SJCRH30 (cell line): ENCODE measurements at places on chromosomes 6 and 20. TPM values are rescaled to one million over a fixed set of nuclear protein-coding genes. Genes with fewer than 3 reads are reported as not detected.

- DNase-seq, result no peak
Measured at GRCh38 chr20:18545566-18545965, 21.7 kb upstream of the SMIM26 start.

DNA sequence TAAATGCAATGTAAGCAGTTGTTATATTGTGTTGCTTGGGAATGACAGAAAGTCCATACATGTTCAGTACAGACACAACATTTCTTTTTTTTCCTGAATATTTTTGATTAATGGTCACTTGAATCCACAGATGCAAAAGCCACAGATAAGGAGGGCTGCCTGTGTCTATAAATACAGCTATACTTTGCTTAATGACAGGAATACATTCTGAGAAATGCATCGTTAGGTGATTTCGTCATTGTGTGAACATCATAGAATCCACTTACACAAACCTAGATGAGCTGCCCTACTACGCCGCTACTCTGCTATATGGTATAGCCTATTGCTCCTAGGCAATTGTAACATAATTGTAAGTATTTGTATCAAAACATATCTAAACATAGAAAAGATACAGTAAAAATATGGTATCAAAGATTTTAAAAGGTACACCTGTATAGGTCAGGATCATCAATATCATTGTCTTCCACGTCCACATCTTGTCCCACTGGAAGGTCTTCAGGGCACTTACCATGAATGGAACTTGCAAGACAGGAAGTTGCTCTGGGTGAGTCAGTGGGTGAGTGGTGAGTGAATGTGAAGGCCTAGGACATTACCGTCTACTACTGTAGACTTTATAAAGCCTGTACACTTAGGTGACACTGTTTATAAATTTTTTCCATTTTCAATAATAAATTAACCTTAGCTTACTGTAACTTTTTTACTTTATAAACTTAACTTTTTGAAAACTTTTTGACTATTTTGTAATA, 27.9 kb upstream of the POPDC3 start:
- no peak for DNase-seq

DNA sequence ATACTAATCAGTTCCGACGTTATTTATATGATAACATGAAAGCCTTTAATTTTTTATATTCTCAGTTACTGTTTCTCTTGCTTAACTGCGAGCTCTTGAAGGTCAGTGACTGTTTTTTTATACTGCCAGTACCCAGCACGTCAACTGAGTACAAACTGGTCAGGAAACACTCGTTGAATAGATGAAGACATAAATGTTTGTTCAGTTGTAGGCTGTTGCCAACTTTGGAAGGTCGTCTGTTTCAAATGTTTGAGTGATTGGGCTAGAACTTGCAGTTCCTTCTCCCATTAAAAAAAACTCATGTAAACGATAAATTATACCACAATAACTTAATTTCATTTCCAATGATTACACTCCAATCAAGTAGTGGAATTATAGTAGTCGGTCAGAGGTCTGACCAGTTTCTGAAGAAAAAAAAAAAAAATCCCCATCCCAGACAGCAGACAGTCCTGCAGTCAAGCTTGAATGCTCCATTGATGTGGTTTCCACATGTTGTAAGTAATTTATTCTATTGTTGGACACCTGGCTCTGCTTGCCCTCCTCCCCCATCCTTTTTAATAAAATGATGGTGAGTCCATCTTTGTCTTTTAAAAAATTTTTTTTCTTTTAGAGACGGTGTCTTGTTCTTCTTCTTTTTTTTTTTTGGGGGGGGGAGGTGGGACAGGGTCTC, 81.1 kb downstream of the SASH1 start:
- DNase-seq, result no peak

GRCh38 chr6:26431258-26432172, 8.8 kb upstream of the BTN3A3 start:
- DNase-seq, result no peak

DNA sequence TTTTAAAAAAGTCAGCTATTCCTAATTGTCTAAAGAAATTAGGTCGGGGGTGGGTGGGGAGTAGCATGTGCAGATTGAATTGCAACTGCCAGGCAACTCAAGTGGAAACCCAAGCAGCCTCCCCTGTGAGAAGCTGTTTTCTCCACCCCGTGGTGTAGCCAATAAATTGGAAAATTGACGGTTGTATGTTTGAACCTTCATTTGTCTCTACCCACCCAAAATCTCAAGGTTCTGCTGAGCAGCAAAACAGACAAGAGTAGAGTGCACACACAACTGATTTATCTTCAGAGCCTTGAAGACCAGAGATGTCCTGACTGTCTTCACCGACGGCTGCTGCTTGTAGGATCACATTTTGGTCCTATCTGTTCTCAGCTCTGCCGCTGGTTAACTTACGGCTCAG, 88.5 kb downstream of the DTD1 start:
- DNase-seq, result no peak

The BCAS1 gene
- 0.16 and 0.23 TPM in 2 replicates for total RNA-seq

DNA sequence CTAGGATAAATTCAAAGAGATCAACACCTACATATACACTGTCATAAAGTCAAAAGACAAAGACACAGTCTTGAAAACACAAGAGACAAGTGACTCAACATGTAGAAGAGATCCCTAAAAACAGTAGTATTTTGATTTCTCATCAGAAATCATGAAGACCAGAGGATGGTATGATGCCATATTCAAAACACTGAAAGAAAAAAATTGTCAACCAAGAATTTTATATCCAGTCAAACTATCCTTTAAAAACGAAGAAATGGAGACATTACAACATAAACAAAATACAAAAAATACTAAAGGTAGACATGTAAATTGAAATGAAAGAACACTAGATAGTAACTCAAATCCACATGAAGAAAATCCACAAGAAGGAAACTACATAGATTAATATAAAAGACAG, 27.3 kb upstream of the HBS1L start:
- no peak for DNase-seq

DNA sequence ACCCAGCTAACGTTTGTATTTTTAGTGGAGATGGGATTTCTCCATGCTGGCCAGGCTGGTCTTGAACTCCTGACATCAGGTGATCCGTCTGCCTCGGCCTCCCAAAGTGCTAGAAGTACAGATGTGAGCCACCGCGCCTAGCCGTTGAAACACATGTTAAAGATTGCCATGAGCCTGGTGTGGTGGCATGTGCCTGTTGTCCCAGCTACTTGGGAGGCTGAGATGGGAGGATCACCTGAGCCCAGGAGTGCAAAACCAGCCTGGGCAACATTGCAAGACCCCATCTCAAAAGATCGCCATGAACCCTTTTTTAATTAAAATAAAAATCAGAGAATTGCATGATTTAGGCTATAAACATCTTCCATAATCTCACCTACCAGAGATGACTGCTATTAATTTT, 2.7 kb downstream of the EFCAB8 start:
- DNase-seq, result no peak

The FLRT3 gene
- 5.3 and 6.5 TPM in 2 replicates for total RNA-seq

DNA sequence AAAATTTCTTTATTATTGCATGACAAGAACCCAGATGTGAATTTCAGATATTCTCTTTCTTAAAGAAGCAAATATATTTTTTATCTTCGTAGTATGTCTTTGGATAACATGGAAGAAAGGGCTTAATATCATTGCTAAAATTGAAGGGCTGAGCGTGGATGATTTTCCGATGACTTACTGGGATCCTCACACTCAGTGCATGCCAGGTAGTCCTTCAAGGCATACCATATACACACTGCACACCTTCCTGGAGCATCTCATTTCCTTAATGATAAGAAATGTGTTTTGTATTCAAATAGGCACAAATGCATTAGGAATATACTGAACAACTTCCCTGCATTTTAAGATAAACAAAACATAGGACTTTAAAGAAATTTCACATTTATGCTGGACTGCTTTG, 193.9 kb upstream of the MAP3K7 start:
- no peak for DNase-seq

DNA sequence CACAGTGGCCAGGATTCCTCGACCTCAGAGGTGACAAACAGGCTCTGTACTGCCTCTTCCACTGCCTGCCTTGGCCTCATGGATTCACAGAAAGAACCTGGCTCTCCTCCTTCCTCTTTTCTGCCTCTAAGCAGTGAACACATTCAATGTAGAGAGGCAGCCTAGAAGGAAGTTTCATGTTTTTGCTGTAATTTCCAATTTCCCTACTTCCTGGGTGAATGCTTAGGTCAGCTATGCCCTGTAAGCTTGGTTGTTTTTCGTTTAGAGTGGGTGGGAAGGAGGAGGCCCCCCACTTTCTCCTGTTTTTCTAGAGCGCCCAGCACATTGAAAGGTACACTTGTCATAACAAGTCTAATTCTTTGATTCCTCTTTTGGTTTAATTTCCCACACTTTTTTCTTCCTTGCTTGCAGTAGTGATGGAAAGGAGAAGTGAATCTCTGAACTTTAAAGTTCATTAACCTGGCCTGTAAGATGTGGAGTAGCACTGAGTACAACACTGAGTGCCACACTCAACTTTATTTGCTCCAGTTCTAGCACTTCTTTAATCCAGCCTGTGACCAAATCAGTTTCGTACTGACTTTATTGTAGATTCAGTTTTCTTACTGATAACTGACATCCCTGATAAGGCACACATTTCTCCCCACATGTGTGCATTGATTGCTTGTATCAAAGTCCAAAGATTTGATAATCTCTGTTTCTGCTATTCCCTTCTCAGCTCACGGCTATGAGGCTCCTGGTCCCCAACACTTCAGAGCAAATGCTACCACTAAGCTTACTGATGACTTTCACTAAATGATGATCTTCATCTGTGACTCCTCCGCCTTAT, 100.0 kb upstream of the MAN1A1 start:
- no peak for DNase-seq

DNA sequence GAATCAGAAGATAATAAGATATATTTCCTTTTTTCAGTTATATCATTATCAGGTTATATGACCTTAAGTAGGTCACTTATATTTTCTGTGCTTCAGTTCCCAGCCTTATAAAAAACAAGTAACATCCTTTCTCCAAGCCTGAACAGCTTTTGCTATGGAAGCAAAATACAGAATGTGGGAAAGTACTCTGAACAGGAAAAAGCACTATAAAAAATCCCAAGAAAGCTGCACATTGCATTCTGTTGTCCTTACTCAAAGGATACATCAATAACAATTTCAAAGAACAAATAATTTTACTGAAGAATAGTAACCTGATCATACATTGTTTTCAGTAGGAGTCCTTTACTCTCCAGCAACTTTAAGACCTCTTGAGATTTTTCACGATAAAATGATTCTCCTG, 56.4 kb downstream of the SLC35A1 start:
- no peak for DNase-seq

The RNF144B gene
- total RNA-seq, result 0.05 and 0.20 TPM in 2 replicates

DNA sequence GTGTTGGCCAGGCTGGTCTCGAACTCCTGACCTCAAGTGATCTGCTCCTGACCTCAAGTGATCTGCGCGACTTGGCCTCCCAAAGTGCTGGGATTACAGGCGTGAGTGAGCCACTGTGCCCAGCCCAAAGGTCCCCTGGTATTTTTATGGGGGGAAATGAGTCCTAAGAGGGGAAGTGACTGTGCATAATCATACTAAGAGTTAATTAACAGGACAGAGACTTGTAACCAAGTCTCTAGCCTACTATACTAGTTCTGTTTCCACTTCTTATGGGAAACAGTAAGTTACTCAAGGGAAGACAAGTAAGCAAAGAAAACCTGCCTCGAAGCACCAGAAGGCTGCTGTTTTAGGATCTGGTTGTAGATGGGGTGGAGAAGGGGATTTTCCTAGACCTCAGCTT, 27.9 kb downstream of the TCF15 start:
- DNase-seq, result no peak

The PPP1R3G gene
- total RNA-seq, result 0.71 and 1.0 TPM in 2 replicates

- no peak for DNase-seq
Measured at GRCh38 chr6:5425267-5425666, 164.0 kb downstream of the FARS2 start.

DNA sequence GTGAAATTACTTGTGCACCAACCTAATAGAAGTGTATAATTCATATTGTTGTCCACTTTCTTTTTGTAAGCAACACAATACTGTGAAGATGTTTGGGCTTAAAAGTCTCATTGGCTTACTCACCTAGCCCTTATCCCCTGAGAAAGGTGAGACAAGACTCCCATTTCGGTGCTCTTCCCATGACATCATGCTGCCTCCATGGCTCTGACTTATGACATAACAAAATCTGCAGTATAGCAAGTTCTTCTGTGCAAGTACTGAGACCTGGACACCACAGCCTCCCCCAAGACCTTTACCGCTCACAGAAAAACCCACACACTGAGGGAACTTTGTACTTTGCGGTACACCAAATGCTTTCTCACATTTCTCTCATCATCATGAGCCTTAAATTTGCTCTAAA, 50.5 kb downstream of the HAO1 start:
- no peak for DNase-seq

GRCh38 chr20:15789079-15789478, 784.2 kb downstream of the KIF16B start:
- DNase-seq, result no peak

The C20orf141 gene
- not detected in 2 replicates for total RNA-seq

DNA sequence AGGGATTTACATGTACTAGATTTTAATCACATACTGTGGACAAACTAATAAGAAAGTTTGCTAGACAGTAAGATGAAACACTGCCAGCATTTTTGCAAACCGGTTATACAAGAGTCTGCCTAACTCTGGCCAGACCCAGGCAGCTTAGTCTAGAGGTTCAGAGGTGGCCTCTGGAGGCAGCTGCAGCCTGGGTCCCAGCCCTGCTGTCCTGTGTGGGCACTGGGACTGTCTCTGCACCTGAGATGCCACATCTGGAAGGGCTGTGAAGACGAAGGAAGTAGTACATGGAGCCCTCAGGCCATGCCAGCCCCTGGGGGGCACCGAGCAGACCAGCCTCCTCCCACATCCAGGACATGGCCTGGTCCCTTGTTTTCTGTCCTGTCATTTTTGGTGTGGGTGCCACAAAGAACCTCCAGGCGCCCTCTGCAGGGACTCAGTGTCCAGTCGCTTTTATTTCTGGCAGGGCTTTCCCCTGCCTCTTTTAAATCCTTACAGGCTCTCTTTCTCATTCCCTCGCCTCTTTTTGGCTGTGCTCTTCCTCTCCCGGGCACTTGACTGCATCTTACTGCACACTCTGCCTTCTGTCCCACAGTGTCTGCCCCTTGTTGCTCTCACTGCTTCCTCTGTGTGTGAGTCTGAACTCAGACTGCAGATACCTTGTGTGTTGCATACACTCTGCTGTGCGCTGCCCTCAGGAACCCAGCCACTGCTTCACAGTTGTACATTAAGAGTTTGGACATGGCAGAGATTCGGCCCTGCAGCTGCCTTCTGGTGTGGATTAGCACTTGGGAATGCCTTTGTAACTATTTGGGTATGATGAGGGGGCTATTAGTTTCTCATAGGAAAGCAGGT, 216.7 kb downstream of the ZDHHC14 start:
- peak; percentile 45 for DNase-seq

The BMP6 gene
- total RNA-seq, result 1.6 and 2.2 TPM in 2 replicates

The TFAP2A gene
- 8.3 and 10.6 TPM in 2 replicates for total RNA-seq

DNA sequence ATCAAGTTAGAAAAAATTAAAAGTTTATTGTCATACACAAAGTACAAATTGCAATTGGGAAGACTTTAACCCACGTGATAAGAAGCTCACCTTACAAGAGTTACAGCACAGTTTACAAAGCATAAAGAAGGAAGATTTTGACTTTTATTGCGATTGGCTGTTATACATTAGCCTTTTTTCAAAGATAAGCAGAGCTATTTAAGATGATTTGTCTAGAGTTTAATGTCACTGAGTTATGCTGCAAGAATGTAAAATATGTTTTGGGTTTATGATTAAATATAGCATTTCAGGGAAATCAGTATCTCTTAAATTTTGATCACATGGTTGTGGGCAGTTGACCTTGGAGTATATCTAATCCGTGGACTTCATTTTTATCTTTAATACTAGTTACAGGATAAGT, 664.2 kb upstream of the PTCHD4 start:
- DNase-seq, result no peak

The LHFPL5 gene
- total RNA-seq, result 0.08 and 0.10 TPM in 2 replicates

- DNase-seq, result no peak
Measured at GRCh38 chr6:75492386-75493153, 1.0 kb downstream of the FILIP1 start.
